ENCODE measurements at places on chromosomes 11 and 22. TPM values are rescaled to one million over a fixed set of nuclear protein-coding genes. Genes with fewer than 3 reads are reported as not detected.

- DNase-seq: no peak
These were observed 35.0 kb downstream of the CAT start for GRCh38 chr11:34473603-34474169.

DNA sequence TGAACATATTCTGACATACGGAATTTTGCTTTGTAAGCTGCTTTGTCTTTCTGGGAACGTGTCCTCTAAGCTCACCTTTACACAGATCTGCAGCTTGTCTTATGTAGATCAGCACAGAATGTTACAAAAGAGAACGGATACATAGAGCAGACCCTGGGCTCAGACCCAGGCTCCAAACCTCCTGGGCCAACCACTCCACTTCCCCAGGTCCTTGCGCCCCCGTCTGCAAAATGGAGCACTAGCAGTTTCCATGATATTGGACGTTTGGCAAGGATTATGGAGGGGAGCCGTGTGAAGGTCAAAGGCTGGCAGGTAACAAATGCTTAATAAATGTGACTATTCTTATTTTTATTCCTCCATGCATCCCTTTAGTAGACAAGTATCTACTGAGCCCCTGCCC lies 358.4 kb downstream of the CTTN start:
- no peak for DNase-seq

GRCh38 chr22:36151006-36151595 lies 9.5 kb downstream of the APOL3 start:
- no peak for DNase-seq

DNA sequence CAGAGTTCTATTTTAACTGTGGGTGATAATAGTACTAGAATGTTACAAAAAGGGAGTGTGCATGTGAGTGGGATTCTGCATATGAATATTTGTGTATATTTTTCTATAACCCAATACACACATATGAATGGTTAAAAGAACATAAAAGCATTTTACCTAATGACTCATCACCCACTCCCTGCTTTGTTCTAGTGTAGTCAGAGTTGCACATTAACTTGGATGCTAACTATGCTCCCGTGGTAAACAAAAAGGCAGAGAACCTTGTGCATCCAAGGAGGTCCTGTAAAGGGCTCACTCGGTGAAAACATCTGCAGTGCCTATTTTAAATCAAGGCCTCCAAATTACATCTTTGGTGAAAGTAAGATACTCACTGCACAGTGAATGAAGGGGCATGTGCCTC lies 1289.4 kb downstream of the LRRC4C start:
- DNase-seq: no peak

The SH3BP1 gene
- 7.1 TPM for polyA plus RNA-seq
